ENCODE measurements at places on chromosomes 2 and 18. TPM values are rescaled to one million over a fixed set of nuclear protein-coding genes. Genes with fewer than 3 reads are reported as not detected.

- H3K27me3 ChIP-seq = no peaks in the 10 kb centered on the region
- DNase-seq = no peak
- H3K4me1 ChIP-seq = no peaks in the 10 kb centered on the region
- H3K27ac ChIP-seq = no peak overlapping the region
- H3K36me3 ChIP-seq = no peaks in the 10 kb centered on the region
Measured at GRCh38 chr2:237026981-237027711, 58.5 kb upstream of the COPS8 start.

DNA sequence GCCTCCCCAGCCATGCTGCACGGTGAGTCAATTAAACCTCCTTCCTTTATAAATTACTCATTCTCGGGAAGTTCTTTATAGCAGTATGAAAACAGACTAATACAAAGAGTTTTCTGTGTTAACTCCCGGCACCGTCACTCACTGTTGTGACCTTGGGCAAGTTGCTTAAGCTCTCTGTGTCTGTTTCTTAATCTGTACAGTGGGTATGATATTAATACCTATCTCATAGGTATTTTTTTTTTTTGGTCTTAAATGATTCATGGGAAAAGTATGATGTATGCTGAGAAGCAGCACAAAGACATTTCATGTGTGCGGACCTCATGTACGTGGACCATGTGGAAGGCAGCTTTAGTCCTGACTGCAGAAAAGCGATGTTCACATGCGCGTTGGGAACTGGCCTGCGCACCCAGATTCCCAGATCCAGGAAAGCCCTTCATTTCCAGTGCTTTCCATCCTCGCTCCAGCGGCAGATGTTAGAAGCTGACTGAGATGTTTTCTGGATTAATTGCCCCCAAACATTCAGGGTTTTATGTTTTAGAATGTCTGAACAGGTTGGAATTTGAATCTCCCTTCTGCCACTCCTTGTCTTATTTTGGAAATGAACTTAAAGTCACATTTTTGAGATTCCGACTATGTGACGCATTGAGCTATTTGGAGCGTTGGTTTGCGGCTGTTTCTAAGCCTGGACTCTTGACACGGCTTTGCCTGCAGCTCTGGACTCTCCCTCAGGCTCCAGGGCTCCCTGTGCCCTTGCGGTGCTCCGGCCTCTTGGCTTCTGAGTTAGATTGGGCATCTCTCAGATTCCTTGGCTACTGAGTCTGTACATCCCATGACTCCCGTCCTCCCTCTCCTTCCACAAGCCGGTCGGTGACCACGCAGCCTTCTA is 61.4 kb downstream of the SLC4A3 start:
- peaks cover 41% of the 10 kb centered on the region for H3K4me1 ChIP-seq
- H3K36me3 ChIP-seq = no peaks in the 10 kb centered on the region
- no peak for DNase-seq
- no peak overlapping the region for H3K4me3 ChIP-seq
- H3K27ac ChIP-seq = peak overlapping the region; percentile 37
- H3K27me3 ChIP-seq = no peaks in the 10 kb centered on the region

DNA sequence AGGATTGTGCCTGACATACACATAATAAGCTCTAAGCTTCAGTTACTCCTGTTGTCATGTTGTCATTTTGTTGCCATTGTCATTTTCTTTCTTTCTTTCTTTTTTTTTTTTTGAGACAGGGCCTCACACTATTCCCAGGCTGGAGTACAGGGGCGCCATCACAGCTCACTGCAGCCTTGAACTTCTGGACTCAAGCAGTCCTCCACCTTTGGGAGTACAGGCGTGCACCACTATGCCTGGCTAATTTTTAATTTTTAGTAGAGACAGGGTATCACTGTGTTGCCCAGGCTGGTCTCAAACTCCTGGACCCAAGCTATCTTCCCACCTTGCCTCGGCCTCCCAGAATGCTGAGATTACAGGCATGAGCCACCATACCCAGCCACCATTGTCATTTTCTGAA is 30.9 kb upstream of the SCLY start:
- no peak overlapping the region for H3K4me3 ChIP-seq
- no peaks in the 10 kb centered on the region for H3K27me3 ChIP-seq
- peaks cover under 1% of the 10 kb centered on the region for H3K36me3 ChIP-seq
- H3K27ac ChIP-seq = no peak overlapping the region

DNA sequence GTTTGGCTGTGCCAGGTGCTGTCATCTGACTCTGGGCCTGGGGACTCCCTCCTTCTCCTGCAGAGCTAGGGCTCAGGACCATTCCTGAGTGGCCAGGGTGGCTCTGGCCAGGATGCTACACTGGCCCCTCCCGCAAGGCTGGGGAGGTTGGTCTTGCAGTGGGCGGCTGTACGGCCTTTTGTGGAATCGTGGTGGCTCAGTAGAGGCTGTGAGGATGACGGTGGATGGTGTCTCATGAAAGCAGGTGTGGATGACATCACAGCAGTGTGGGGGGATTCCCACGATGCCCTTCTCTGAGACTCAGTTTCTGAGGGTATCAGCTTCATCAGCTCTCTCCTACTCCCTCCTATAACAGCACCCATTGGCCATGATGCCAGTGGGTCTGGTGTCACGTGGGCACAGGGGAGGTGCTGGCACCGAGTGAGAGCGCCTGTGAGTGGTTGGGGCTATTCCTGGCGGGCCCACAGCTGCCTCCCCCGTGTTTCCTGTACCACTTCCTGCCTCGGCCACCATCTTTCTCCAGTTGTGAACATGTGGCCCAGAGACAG is 144.2 kb upstream of the HDAC4 start:
- no peak overlapping the region for H3K27ac ChIP-seq
- DNase-seq = no peak
- no peaks in the 10 kb centered on the region for H3K36me3 ChIP-seq
- H3K4me3 ChIP-seq = no peak overlapping the region
- no peaks in the 10 kb centered on the region for H3K27me3 ChIP-seq
- no peaks in the 10 kb centered on the region for H3K4me1 ChIP-seq

SCYGR4 gene
- total RNA-seq = not detected

GRCh38 chr2:189363559-189363958 is 77.7 kb upstream of the WDR75 start:
- no peaks in the 10 kb centered on the region for H3K4me1 ChIP-seq
- no peak overlapping the region for H3K4me3 ChIP-seq
- H3K27ac ChIP-seq = no peak overlapping the region

NT5C1B gene
- not detected for total RNA-seq

GRCh38 chr2:26846334-26847306 is 1.3 kb upstream of the DPYSL5 start:
- DNase-seq = no peak
- H3K4me1 ChIP-seq = peaks cover 27% of the 10 kb centered on the region
- no peaks in the 10 kb centered on the region for H3K36me3 ChIP-seq
- peaks cover 42% of the 10 kb centered on the region for H3K27me3 ChIP-seq
- H3K27ac ChIP-seq = no peak overlapping the region

MLPH gene
- total RNA-seq = 10.5 TPM

DNA sequence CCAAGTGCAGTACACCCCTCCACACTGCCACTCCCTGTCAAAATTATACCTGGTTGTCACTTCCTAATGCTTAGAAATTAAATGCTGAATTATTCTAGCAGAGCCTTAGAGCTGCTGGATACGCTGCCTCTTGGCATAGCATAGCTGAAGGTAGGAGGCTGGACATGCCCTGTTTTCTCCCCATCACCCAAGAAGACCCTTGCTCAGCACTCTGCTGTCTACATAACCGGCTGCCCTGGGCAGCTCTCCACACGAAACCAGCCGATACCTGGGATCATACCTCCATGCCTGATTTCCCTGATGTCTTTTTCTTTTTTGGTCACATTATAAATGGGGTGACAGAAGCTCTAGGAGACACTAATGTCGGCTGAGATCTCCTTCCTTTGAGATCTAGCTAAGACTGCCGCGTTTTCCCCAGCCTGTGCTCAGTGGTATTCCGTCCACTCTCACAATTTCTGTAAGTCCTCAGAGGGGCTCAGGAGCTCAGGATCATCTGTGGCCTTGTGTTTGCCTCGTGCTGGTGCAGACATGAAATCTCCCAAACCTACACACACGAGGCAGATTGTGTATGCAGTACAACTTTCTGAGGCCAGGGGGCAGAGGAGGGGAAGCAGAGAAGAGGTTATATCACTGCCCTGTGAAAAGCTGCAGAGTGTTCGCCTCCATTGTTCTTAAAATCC is 13.5 kb upstream of the ZAP70 start:
- H3K27me3 ChIP-seq = no peaks in the 10 kb centered on the region
- DNase-seq = no peak
- no peak overlapping the region for H3K4me3 ChIP-seq
- no peaks in the 10 kb centered on the region for H3K4me1 ChIP-seq

GRCh38 chr2:113716291-113716690 is 40.2 kb downstream of the SLC35F5 start:
- no peak overlapping the region for H3K4me3 ChIP-seq
- H3K27me3 ChIP-seq = no peaks in the 10 kb centered on the region
- peaks cover 3% of the 10 kb centered on the region for H3K36me3 ChIP-seq
- no peak overlapping the region for H3K27ac ChIP-seq
- H3K4me1 ChIP-seq = no peaks in the 10 kb centered on the region

ZBTB7C gene
- 38.2 TPM for total RNA-seq

SRD5A2 gene
- total RNA-seq = not detected

DNA sequence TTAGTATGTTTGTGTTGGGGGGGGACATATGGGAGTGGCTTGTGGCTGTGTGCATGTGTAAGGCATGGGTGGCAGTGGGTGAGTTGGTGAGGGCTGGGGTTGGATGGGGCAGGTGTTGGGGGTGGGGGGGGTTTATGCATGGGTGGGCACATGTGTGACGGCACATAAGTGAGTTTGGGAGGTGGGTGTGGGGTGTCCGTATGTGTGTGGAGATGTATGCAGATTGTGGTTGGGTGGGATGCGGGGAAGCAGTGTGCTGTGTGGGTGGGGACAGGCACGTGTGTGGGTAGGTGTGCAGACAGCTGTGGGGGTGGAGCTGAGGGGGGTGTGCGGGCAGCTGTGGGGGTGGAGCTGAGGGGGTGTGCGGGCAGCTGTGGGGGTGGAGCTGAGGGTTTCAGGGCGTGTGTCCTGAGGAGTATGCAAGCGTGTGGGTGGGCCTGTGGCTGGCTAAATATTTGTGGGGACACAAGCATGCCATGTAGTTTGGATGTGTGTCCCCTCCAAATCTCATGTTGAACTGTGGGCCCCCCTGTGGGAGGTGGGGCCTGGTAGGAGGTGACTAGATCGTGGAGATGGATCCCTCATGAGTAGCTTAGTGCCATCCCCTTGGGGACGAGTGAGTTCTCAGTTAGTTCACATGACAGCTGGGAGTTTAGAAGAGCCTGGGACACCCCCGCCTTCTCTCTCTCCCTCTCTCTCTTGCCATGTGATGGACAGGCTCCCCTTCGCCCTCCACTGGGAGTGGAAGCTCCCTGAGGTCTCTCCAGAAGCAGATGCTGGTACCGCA is 59.4 kb downstream of the ANKMY1 start:
- no peak overlapping the region for H3K4me3 ChIP-seq
- H3K4me1 ChIP-seq = no peaks in the 10 kb centered on the region
- H3K36me3 ChIP-seq = peaks cover 4% of the 10 kb centered on the region
- H3K27ac ChIP-seq = no peak overlapping the region

FBLN7 gene
- total RNA-seq = not detected

GRCh38 chr2:226398580-226398979 is 401.0 kb downstream of the IRS1 start:
- H3K27me3 ChIP-seq = no peaks in the 10 kb centered on the region
- no peaks in the 10 kb centered on the region for H3K4me1 ChIP-seq
- H3K4me3 ChIP-seq = no peak overlapping the region
- DNase-seq = no peak

DNA sequence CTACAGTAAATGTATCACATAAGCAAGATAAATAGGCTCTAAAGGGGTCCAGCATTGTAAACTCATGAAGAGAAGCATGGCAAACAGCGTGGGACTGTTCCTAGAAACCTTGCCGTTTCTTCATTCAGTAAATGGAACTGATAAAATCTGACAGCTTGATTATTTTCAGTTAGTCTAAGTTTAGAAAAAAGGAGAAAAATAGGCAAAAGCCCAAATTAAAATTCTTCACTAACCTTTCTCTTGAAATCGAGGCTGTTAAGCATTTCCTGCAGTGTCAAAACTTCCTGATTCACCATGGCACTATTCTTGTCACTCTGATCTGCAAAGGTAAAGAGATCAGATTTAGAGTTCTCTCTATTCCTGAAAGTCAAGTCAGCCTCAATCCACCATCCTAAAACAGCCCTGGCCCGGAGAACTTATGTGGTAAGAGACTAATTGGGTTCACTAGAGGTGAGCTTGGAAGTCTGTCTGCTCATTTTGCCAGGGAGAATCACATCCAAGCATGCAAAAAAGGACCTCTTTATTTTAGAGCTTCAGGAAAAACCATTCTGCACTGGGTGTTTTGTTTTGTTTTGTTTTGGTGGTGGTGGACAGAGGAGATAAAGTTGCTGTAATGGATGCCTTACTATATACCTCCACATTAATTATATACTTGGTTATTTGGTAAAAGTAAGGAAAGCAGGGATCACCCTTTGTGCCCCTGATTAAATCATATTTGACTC is 52.4 kb upstream of the STAT1 start:
- no peak overlapping the region for H3K4me3 ChIP-seq
- H3K27me3 ChIP-seq = no peaks in the 10 kb centered on the region
- DNase-seq = no peak
- no peaks in the 10 kb centered on the region for H3K36me3 ChIP-seq

DNA sequence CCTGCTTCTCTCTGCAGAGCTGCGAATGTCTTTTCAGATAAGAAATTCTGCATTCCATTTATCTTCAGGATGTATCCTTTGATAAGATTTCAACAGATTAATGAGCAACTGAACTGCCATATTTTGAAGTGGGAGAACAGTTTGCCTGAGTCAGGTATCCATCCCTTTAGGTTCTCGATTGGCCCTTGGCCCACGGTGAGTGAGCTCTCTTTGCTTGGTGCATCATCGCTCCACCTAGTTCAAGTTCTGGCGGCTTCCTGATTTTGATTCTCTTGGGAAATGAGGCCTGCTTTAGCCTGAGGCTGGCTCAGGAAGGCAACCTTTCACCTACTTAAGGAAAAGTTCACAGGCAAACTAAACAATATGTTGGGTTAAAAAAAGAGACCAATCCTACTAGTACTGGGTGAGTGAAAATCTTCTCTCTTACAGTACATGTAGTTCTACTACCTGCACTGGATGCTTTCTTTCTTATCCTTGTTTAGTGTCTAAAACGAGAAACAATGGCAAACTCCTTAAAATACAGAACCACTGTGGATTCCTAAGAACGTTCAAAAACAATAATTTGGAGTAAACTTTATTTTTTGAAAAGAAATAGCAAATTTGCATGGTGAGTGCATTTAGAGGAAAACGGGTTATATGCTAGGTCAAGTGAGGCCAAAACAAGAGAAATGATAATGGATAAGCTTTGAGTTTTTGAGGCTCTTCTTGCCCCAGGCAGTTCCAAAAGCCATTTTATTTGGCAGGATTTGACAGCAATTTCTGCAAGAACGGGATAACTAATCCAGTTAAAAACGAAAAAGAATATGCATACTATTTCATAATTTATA is 837 bp upstream of the ACSL3 start:
- DNase-seq = no peak
- H3K36me3 ChIP-seq = no peaks in the 10 kb centered on the region
- H3K27me3 ChIP-seq = no peaks in the 10 kb centered on the region
- peak overlapping the region; percentile 97 for H3K27ac ChIP-seq
- H3K4me3 ChIP-seq = peak overlapping the region; percentile 99

DNA sequence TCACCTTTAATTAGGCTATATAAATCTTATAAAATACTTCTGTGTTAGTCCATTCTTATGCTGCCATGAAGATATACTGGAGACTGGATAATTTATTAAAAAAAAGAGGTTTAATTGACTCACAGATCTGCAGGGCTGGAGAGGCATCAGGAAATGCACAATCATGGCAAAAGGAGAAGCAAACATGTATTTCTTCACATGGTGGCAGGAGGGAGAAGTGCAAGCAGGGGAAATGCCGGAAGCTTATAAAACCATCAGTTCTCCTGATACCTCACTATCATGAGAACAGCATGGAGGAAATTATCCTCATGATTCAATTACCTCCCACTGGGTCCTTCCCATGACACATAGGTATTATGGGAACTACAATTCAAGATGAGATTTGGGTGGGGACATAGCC is 504.4 kb downstream of the RIT2 start:
- H3K4me3 ChIP-seq = no peak overlapping the region
- H3K27ac ChIP-seq = no peak overlapping the region
- no peaks in the 10 kb centered on the region for H3K36me3 ChIP-seq
- H3K27me3 ChIP-seq = no peaks in the 10 kb centered on the region
- DNase-seq = no peak
